ENCODE measurements at places on chromosomes 13 and 19.

GRCh38 chr13:31940076-31940475 lies 91.5 kb upstream of the FRY start:
- DNase-seq: no peak

DNA sequence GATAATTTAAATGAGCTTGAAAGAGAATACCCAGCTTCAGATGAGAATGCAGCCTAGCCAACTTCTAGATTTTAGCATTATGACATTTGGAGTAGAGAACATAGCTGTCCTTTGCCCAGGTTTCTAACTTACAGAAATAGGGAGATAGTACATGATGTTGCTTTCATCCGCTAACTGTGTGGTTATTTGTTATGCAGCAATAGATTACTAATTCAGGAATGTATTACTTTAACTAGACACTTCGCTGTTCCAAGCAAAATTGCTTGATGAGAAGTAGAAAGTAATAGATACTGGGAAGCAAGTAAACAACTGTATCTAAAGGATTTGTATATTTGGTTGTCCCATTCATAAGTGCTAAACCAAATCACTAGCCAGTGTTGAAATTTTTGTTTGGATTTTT lies 790.9 kb upstream of the PRR20A start:
- no peak for DNase-seq

- no peak for DNase-seq
These were observed 69.1 kb upstream of the SLC7A1 start for GRCh38 chr13:29664591-29664990.

DNA sequence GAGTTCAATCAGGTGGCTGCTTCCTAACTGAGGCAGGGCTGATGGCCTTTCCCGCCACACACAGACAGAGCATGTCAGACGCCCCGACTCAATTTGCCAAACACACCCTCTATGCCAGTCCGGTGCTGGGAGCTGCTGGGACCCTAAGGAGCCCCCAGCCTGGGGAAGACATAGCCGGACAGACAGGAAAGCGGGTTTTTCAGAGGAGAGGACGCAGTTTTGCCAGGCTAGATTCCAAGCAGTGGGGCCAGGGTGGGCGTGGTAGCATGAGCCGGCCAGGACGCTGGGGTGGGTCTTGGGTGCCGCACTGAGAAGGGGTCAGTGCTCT lies 19.8 kb downstream of the MAST3 start:
- no peak for DNase-seq

DNA sequence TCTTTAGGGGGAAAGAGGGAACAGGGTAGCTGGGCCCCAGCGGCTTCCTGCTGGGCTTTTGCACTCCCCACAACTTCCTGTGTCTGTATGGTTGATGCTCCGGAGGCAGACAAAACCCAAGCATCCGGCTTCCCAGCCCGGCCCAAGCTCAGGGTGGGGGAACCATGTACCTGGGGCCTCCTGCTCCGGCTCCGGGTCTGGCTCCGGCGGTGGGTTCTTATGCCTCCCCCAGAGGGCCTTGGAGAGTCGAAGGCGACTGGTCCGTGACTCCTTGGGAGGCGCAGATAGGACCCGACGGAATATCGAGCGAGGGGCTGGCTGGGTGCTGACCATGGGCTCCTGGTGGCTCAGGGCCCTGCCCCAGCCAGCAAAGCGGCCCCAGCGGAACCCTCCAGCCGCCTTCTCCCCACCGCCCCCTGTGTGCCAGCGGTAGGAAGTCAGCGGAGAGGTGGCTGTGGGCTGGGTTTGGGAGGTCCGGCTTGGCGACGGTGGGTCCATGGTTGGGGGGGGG lies 428 bp downstream of the RASAL3 start:
- no peak for DNase-seq

GRCh38 chr19:1468821-1469254 lies 10.2 kb downstream of the C19orf25 start:
- no peak for DNase-seq

DNA sequence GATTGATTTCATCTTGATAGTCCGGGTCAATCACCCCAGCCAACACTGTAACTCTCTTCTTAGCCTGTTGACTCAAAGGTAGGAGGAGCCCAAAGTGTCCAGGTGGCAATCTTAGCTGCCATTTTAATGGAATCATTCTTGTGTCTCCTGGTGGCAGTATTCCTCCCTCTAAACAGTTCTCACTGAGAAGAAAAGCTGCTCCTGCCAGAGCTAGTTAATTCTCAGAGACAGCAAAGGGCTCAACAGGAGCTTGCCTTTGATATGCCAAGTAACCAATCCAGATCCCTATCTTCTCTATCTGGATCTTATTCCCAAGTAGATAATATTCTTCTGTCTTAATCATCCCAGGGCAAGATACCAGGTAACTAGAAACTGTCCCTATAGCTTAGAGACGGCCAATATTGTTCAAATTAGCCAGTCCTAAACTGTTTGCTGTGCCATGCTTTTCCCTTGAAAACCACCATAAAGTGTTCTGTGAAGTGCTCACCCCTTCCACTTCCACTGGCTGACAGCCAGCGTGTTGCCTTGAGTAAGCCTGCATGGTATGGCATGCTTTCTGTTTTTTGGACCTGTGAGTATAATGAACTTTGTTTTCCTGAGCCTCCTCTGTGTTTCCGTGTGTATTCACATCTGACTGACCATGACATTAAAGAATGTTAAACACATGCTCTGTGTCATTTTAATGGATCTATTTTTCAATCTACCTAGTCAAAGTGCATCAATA lies 463.7 kb upstream of the SLITRK5 start:
- DNase-seq: no peak

DNA sequence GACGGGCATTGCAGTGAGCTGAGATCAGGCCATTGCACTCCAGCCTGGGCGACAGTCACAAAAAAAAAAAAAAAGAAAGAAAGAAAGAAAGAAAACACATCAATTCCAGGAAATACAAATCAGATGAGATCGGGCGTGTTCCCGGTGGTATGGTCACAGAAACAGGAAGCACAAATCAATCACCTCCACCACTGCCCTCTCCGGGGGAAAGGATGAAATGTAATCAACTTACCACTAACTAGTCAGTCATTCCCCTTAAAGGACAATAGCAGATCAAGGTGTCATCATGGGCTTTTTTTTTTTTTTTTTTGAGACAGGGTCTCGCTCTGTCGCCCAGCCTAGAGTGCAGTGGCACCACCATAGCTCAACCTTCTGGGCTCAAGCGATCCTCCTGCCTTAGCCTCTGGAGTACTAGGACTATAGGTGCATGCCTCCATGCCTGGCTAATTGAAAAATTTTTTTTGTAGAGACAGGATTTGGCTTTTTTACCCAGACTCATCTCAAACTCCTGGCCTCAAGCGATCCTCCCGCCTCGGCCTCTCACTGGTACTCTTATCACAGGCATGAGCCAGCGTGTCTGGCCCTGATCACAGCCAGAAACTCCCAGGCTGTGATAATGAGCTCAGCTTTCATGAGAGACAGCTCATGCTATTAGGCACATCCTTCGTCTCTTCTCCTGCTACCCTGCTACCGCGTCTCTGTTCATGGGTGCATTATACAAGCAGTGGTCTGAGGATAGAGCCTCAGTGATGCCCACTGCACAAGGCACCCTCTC lies 6.8 kb upstream of the DPRX start:
- DNase-seq: no peak

DNA sequence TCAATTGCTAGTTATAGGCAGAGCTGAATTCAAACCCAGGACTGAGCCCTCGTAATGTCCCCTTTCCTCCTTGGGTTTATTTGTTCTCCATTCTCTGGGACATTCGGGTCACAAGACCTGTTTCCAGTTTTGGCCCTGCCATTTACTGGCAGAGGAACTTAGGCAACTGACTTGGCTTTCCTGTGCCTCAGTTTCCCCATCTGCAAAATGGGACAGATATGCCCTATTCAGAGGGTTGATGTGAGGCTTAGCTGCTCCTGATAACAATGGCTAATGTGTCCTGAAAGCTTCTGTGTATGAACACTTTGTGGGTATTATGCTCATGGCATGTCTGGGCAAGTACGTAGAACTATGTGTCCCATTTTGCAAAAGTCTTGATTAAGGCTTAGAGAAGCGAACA lies 996 bp downstream of the ZNF524 start:
- no peak for DNase-seq

DNA sequence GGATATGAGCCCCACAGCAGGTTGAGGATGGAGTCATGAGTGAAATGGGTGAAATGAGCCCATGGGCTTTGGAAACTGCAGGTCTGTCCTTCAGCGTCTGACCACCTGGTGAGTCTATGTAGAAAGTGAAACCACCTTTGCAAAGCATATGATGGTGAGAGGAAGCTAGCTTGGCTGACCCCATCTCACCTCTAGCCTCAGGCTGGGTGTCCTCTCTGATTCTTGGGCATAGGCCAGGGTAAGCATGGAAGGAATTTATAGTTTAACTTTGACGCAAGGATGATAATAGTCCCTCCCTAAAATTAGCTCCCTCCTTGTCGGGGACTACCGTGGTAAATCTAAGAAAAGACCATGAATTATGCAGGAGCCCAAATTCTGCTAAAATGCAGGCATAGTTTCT lies 16.8 kb upstream of the PSG9 start:
- no peak for DNase-seq

- DNase-seq: peak; percentile 11
These were observed 160.4 kb downstream of the PCDH20 start for GRCh38 chr13:61255040-61255796.

DNA sequence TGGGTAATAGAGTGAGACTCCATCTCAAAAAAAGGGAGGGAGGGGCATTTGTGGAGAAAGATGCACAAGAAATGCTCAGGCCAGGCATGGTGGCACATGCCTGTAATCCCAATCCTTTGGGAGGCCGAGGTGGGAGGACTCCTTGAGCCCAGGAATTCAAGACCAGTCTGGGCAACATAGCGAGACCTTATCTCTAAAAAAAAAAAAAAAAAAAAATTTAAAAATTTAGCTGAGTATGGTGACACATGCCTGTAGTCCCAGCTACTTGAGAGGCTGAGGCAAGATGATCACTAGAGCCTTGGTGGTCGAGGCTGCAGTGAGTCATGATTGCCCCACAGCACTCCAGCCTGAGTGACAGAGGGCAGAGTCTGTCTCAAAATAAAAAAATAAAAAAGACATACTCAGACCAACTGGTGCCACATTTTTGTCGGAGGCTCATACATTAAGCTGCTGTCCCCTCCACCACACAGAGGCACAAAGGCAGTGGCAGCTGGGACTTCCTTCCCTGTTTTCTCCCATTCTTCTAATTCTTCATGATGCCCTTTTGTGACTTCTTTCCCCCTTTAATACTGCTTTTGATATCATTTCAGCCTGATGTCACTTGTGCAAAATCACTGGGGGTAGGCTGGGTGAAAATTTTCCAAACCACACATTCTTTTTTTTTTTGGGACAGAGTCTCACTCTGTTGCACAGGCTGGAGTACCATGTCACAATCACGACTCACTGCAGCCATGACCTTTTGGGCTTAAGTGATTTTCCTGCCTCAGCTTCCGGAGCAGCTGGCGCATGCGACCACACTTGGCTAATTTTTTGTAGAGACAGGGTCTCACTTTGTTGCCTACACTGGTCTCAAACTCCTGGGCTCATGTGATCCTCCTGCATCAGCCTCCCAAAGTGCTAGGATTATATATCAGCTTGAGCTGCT lies 26.8 kb upstream of the CXCL17 start:
- no peak for DNase-seq

DNA sequence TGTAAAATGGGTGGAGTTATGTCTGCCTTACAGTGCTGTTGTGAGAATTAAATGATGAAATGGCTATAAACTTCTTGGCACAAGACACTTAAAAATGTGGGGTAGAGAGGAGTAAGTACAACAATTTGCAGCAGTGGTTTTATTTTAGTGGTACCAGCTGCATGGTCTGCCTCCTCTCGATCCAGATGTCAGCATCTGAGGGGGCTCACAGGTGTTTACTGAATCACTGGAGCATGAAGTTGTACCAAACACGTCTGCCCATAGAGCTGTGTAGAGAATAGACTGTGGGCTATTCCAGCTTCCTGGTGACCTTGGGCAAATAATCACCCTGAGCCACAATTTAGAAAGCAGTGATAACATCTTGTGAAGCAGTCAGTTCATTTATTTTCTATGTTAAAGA lies 11.1 kb downstream of the SLC10A2 start:
- no peak for DNase-seq

DNA sequence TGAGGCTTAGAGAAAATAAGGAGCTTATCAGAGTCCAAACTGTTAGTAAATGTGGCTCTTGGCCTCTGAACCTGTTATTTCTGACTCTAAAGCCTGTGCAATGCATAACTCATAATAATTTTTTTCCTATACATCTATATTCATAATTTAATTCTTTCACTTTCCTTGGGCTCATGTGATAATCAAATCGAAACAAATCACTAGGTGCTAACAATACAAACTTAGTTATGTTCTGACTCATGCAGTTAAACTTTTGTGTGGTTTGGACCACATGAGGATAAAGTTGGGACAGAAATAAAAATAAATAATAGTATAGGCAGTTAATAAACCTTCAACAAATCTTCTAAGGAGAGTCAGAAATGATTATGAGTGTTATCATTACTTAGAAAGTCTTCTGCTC lies 1629.0 kb downstream of the OLFM4 start:
- DNase-seq: no peak

GRCh38 chr13:110572778-110573118 lies 11.2 kb upstream of the RAB20 start:
- DNase-seq: no peak

DNA sequence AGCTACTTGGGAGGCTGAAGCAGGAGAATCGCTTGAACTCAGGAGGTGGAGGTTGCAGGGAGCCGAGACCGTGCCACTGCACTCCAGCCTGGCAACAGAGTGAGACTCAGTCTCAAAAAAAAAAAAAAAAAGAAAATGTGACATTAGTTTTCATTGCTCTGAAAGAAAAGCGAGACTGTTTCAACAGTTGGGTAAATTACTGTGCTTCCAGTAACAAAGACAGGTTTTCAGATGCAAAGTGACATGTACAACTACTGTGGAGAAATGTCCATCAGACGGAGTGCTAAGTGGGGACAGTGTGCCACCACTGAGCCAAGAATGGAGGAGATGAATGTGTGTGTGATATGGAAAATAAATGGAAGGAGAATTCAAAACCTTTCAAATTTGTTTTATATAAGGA lies 24.2 kb upstream of the SLC15A1 start:
- no peak for DNase-seq

DNA sequence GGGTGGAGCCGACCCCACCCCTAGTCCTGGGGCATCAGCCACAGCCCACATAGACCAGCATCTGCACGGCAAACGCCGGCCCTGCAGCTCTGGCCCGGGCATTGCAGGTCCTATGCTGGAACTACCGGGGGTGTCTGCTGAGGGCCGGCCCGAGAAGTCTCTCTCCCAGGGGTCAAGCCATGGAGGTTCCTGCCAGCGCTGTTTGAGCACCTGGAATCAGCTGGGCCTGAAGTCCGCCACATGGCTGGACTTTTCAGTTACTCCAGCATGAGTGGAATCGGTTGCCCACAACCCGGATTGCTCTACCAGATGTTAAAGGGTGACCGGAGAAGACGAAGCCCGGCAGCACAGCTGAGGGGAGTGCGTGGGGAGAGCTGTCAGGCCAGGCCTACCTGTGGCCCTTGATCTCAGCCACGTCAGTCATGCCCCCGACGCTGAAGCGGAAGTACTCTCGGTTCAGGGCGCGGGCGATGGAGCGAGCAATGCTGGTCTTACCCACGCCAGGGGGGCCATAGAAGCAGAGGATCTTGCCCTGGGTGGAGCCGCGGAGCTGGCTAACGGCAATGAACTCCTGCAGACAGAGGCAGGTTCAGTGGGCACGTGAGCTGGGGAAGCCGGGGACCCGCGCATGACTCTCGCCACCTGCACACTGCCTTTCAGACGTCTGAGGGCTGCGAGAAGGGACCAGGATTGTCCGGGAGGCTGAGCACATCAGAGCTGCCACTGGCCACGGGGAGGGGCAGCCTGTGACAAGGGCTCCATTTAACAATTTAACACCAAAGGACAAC lies 8.7 kb downstream of the RPL36 start:
- no peak for DNase-seq

- DNase-seq: no peak
These were observed 4.6 kb downstream of the FAM187B start for GRCh38 chr19:35223862-35224505.

- DNase-seq: no peak
These were observed 224.7 kb downstream of the DCT start for GRCh38 chr13:94254737-94255136.

Measured in NCI-H2081 (cell line).